ENCODE measurements at places on chromosomes 1 and 21.

GRCh38 chr21:26495283-26495849 lies 77.7 kb downstream of the CYYR1 start:
- no peaks in the 10 kb centered on the region for H3K4me1 ChIP-seq
- H3K36me3 ChIP-seq = no peaks in the 10 kb centered on the region
- H3K27me3 ChIP-seq = no peaks in the 10 kb centered on the region
- H3K27ac ChIP-seq = no peak overlapping the region
- no peak overlapping the region for H3K4me3 ChIP-seq
- DNase-seq = no peak

GRCh38 chr1:180258290-180258689 lies 28.2 kb downstream of the LHX4 start:
- no peaks in the 10 kb centered on the region for H3K36me3 ChIP-seq
- H3K27ac ChIP-seq = no peak overlapping the region
- DNase-seq = no peak
- no peak overlapping the region for H3K4me3 ChIP-seq

DNA sequence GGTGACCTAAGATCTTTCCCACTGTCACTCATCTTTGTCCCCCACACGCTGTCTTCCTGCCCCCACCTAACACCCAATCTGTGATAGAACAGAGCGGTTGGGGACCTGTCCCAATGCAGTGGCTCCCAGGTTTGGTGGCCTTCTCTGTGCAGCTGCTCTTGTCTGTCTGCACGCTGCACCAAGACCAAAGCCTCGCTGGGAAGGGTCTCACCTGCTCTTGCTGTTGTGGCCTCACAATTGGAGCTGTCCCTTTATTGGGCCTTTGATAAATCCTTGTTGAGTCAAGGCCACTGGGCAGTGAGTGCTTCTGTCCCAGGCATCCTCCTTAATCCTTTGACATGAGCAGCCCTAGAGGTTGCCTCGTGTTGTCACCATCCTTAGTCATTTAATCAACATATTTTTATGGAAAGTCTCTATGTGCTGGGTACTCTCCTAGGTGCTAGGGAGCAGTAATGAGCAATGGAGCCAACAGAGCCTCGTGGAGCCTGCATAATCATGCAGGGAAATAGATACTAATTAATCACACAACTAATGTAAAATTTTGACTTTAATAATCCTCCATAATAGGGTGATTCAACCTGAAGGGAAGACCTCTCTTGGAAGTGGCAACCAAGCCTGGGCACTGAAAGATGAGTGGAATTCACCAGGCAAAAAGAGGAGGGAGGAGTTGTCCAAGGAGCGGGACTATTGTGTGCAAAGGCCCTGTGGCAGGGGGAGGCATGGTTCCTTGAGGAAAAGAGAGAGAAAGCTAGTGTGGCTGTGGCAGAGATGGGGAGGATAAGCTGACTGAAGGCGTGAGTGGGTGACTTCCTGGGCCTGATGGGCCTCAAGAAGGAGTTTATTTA lies 57.6 kb downstream of the MAN1C1 start:
- H3K4me3 ChIP-seq = no peak overlapping the region
- no peaks in the 10 kb centered on the region for H3K36me3 ChIP-seq
- no peak for DNase-seq
- no peaks in the 10 kb centered on the region for H3K4me1 ChIP-seq

- no peak overlapping the region for H3K27ac ChIP-seq
- H3K4me1 ChIP-seq = no peaks in the 10 kb centered on the region
- no peak overlapping the region for H3K4me3 ChIP-seq
- no peaks in the 10 kb centered on the region for H3K36me3 ChIP-seq
- no peak for DNase-seq
These were observed 33.1 kb downstream of the BCL9 start for GRCh38 chr1:147574401-147574800.

Data from prostate gland (tissue), 2 donors.